Suprapubic skin (tissue), 4 donors: ENCODE measurements at places on chromosomes 2 and 18. TPM values are rescaled to one million over a fixed set of nuclear protein-coding genes. Genes with fewer than 3 reads are reported as not detected.
A peak's percentile ranks its signal among the peaks of the same experiment; 100 is the strongest.

GRCh38 chr18:61582202-61582710 is 249.0 kb downstream of the CDH20 start:
- peak overlapping the region; percentile 43 for H3K4me3 ChIP-seq
- H3K27me3 ChIP-seq = peaks cover 3% of the 10 kb centered on the region
- H3K4me1 ChIP-seq = peaks cover 17% of the 10 kb centered on the region
- no peak for DNase-seq
- no peaks in the 10 kb centered on the region for H3K36me3 ChIP-seq

GRCh38 chr2:148979919-148980277 is 58.6 kb upstream of the LYPD6B start:
- DNase-seq = no peak
- H3K36me3 ChIP-seq = no peaks in the 10 kb centered on the region
- H3K4me1 ChIP-seq = no peaks in the 10 kb centered on the region

DNA sequence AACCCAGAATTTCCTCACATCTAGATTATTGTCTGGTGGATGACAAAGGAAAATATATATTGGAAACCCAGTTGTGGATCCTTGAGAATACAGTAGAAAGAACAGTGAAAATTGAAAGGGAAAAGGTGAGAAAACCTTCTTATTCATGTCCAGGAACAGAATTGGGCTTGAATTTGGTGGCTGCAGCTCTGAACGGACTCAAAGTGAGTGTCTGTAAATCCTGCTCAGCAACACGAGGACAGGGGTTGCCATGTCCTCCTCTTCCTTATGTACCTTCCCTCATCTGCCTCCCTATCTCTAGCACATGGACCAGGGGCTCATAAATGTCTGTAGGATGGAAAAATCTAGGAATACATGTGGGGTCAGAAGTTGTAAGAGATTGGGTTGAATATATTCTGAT is 152.2 kb downstream of the RPIA start:
- H3K27ac ChIP-seq = no peak overlapping the region
- H3K36me3 ChIP-seq = no peaks in the 10 kb centered on the region
- no peak for DNase-seq

- no peaks in the 10 kb centered on the region for H3K27me3 ChIP-seq
- DNase-seq = no peak
- peaks cover 9% of the 10 kb centered on the region for H3K4me1 ChIP-seq
- H3K4me3 ChIP-seq = no peak overlapping the region
Observed at GRCh38 chr2:3344897-3345296, 32.7 kb downstream of the EIPR1 start.

ZDBF2 gene
- 4.5 TPM for total RNA-seq

ASXL3 gene
- total RNA-seq = 0.10 TPM

DAW1 gene
- not detected for total RNA-seq
